Tibial artery (tissue), 4 donors: ENCODE measurements at places on chromosomes 3 and 15.

- DNase-seq = no peak
Measured at GRCh38 chr3:65851827-65852226, 186.9 kb downstream of the MAGI1 start.

GRCh38 chr3:48067271-48067670 lies 51.1 kb upstream of the MAP4 start:
- DNase-seq = no peak

DNA sequence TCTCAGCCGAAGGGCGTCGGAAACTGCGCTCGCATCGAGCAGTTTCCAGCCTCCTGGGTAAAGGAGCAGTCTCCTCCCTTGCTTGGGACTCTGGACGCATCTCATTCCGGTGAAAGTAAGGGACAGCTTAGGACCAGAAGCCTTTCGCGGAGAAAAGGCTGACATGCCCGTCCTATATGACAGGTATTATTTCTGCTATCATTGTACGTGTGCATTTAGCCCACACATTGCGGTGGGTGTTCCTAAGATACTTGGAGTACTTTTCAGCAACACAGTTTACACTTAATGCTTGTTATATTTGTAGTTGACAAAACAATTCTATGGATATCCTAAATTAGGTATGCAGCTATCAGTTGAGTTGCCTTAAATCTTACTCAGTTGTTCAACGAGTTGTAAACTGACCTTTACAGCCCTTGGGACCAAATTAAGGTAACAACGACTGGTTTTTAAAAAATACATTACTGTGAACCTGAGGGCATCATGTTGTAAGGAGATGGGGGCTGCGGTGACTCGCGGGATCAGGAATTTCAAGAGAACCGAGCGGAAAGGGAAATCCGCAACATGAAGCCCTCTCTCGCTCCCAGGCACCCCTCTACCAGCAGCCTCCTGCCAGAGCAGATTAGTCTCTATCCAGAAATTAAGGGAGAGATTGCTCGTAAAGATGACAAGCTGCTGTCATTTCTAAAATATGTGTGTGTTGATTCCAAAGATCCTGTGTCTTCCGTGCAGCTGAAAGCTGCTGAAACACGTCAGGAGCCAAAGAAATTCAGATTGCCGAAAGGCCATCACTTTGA lies 632 bp upstream of the COPS2 start:
- DNase-seq = no peak

DNA sequence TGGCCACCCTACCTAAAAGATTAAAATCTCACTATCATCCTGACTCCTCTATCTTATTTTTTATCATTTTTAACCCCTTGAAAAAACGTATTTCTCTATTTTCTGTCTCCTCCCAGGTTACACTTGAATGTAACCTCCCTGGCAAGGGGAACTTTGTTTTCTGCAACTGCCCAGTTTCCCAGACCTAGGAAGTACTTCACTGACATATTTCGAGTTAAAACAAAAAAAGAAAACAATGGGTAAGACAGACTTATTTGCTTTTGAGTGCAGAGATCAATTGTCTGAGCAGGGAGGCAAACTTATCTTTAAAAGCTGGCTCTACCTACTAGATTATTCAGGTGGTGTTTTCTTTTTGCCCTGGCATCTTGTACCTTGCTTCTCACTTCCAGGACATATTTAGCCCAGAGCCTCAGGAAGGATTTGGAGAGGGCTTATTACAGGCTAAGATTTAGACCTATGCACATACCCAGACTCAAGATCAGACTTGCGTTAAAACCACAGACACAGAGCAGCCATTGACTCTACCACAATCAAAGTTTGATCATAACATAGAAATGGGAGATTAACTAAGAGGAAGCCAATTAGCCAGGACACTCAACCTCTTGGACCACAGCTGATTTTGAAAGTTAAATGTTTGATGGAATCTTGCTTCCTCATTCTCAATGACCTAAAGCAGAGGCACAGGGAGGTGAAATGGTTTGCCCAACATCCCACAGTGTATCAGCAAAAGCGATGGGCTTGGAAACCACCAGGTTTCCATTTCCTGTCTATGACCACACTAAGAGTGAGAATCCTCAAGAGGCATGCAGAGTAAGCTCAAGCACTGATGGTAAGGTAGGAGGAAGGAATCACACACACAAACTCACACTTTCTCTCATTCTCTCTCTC lies 169.5 kb upstream of the THBS1 start:
- DNase-seq = no peak
